ENCODE measurements at places on chromosomes 16 and 17.

- DNase-seq: peak; percentile 50
These were observed 53.9 kb upstream of the ERCC4 start for GRCh38 chr16:13866073-13866472.

GRCh38 chr16:52629296-52629695 lies 82.4 kb upstream of the TOX3 start:
- DNase-seq: no peak

DNA sequence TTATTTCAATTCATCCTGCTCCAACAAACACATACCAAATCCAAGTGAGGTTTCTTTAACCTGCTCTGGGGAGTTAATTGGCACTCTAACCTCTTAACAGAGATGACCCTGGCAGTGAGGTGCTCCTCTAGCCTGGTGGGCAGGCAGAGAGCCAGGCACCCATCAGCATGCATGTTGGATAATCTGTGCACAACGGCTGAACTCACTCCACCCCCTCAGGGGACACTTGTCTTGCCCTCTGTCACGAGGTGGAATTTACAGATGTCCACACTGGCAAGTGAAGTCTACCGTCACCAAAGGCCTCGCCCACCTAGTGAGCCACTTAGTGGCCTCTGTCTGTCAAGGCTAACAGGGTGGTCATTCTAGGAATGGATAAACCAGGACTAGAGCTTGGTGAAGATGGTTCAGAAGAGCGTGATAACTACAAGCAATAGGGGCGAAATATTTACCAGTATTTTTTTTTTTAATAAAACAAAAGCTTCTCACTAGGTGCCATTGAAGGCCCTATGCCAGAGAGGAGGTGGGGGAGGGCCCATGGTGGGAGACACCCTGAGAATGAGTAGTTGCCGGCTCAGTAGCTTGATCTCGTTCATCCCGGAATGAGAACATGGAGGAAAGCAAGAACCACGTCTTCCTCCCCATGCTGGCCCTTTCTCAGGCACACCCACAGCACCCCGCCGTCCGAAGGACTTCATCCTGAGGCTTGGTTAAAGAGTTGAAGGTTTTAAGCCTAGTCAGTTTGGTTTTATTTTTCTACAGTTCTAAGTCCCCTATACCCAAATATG lies 25.2 kb downstream of the PLD6 start:
- DNase-seq: no peak

- DNase-seq: no peak
These were observed at the start of gene XYLT1 for GRCh38 chr16:17470908-17471718. TSS of gene XYLT1 (minus strand) at chr16:17470960. CDS start at chr16:17470796, 164 bp downstream.

GRCh38 chr16:3249020-3249419 lies 7.4 kb downstream of the MEFV start:
- DNase-seq: no peak

DNA sequence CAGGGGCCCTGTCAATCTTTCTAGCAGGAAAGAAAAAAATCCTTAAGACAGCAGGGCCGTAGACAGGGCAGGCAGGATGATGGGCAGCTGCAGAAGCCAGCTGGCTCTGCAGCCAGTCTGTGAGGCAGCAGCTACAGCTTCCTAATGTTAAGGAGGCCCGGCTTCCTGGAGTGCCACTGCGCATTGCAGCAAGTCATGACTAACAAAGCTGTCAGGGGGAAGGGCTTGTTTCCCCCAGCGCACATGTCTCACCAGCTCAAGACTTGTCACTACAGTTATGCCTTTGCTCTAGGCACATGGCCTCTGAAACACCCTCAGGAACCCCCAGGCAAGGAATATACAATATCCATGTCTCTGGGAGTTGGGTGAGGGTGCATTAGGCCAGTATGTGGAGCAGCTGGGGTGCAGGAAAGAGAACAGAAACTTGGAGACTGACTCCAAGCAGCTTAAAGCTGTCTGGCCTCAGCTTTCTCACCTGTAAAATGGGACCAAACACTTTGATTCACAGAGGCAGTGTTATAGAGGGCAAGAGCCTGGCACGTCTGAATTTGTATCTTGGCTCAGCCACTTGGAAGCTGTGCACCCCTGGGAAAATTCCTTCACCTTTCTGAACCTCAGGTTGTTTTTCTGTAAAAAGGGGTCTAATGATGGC lies 220.0 kb downstream of the HAPSTR1 start:
- DNase-seq: no peak

- DNase-seq: no peak
These were observed 24.9 kb downstream of the NQO1 start for GRCh38 chr16:69701452-69701851.

DNA sequence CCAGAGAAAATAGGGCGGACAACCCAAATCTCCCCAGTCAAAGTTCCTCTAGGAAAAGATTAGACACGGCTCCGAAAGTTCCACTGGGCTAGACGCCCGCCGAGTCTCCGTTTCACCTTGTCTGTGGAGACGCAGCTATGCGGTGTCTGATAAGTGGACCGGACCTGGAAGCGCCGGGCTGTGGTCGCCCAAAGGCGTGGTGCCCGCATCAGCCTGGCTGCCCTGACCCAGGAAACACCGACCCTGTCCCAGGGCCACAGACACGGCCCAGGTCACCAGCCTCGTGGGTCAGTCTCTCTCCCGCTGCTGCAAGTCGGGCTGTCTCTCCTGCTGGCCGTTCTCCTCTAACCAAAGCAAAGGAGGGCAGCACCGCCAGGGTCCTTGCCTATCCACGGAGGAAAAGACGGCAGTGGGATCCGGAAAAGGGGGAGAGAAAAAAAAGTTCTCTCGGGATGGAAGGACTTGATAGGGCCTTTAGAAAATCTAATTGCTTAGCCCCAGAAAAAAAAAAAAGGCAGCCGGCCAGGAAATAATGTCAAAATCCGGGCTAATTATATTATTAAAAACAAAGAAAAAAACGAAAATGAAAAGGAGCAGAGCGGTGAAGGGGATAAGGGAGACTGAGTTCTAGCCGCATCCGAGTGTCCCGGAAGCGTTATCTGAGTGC lies 13.9 kb upstream of the FOXF1 start:
- DNase-seq: no peak

DNA sequence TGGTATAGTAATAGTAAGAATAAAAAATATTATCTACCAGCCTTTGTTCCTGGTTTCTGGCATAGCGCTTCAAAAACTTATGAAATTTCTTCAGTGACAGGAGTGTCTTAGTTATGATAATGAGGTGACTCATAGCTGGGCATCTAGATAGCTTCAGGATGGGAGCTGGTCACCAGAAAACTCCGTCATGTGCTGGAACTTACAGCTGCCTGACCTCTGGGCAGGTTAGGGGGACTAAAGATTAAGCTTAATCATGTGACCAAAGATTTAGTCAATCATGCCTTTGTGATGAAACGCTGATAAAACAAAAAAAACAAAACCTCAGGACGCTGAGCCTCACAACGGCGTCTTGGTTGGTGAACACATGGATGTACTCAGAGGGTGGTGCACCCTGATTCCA lies 154.2 kb downstream of the MYO1D start:
- DNase-seq: no peak

DNA sequence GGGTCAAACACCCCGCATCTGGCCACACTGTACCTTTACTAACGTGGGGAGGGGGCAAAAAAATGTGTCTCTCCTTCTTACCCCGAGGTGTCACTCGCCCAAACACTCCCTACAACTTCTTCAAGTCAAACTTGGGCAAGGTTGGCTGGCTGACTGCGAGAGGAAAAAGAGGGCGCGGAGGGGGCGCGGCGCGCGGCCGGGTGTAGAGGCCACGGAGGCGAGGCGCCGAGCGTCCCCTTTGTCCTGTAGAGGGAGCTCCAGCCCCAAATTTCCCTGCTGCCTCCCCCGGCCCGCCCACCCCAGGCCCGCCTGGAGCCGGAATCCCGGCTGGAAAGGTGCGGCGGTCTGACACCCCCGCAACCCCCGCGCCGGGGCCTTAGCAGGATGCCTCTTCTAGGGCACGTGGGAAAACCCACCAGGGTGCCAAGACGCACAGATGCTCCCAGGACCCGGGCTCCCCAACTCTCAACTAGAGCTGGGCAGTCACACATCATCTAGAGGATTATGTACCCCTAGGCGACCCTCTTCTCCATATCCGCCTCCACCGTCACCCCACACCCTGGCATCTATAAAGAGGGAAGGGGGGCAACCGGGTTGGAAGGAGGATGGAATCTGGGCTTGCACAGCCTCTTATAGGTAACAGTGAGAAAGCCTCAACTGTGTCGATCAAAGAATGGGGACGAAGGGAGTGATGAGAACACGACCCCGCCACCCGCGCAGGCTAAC lies 4.2 kb downstream of the IRX3 start:
- DNase-seq: no peak

DNA sequence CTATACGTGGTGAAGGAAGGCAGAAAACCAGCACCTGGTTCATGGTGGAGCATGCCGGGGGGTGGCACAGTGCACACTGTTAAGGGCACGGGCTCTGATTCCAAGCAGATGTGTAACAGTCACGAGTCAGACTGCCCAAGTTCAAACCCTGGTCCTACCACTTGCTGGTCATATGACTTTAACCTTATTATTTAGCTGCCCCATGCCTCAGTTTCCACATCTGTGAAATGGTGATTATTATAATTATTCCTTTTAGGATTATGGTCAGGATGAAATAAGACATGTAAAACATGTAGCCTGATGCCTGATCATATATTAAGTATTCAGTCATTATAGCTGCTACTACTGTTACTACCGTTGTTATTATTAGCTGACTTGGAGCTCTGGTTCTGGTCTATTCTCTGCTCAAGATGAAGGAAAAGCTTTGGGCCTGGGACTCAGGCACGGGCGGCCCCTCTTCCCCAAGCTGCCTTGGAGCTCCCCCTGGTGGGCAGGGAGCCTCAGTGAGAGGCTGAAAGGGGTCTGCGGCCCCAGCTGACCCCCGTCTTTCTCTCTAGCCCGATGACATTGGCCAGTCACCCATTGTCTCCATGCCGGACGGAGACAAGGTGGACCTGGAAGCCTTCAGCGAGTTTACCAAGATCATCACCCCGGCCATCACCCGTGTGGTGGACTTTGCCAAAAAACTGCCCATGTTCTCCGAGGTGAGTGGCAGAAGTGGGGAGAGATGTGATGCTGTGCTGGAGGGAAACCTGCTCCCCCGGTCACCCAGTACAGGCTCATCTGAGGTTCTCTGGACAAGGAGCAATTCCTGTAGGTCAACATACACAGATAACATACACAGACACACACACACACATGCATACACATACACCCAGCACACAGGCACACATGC lies 14.0 kb downstream of the NR1D1 start:
- DNase-seq: no peak

DNA sequence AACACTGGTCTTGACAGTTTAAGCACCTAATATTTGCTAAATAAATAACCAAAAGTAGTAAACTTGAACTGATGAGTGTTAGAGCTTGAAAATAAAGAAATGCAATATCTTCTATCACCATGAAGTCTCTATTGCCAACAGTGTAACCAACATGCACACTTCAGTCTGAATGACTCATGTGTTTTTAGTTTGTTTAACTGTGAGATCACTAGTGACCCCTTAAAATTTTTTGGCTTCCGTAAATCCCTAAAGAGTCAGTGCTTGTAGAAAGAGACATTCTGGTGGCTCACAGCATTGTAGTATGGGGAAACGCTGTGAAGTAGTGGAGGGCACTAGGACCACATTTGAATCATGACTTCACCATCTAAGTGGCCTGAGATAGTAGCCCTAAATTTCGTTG lies 341.1 kb downstream of the PMP22 start:
- DNase-seq: no peak

- no peak for DNase-seq
These were observed 238.8 kb downstream of the STX8 start for GRCh38 chr17:9336817-9337216.

DNA sequence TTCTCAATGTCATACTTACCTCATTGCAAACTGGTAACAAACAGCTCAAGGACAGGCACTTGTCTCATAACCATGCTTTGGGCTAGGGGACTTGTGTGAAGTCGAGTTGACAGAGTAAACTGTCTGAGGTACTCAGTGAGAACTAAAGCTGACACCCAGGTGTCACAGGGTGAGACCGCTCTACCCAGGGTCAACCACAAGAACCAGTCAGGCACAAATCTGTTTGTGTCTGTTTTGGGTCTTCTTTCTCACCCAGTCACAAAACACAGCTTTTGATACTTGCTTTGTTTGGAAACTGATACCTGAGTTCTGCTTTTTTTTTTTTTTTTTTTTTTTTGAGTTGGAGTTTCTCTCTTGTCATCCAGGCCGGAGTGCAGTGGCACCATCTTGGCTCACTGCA lies 161.1 kb downstream of the STX8 start:
- no peak for DNase-seq

- no peak for DNase-seq
These were observed 19.6 kb downstream of the GLP2R start for GRCh38 chr17:9845306-9845705.

DNA sequence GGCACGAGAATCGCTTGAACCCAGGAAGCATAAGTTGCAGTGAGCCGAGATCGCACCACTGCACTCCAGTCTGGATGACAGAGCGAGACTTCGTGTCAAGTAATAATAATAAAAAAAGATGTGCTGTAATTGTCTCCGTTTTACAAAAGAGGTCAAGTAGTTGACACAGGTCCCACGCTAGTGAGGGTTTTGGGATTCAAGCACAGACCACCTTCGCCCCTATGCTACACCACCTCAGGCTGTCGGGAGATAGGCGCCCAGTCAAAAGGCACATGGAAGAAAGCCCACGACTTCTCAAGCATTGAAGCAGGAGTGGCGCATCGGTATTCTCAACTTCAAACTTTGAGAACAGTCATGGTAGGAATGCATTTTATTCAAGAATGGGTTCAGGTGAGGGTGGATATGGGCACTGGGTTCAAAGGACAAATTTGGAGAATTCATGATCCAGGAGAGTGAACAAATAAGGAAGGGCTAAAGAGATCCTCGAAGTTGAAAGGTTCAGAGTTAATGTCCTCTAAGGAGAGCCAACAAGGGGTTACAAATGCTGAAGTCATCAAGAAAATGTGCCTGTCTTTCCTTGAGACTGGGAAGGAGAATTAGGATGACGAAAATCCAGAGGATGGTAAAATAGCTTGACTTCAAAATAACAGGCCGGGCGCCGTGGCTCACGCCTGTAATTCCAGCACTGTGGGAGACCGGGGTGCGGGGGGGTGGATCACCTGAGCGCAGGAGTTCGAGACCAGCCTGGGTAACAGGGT lies 1.4 kb upstream of the AMZ2 start:
- no peak for DNase-seq

DNA sequence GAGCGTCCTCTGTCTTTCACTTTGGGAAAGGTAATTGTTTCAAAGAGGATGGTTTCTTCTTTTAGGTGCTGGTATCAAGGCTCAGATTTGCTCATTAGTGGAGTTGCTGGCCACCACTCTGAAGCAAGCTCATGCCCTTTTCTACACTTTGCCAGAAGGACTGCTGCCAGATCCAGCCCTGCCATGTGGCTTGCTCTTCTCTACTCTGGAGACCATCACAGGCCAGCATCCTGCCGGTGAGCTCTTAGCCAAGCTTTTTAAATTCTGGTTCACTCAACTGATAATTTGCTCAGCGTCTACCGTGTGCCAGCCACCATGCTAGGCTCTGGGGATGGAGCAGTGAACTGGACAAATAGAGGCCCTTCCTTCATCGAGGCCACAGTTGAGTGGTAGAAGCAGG lies 4.3 kb downstream of the COG1 start:
- no peak for DNase-seq

DNA sequence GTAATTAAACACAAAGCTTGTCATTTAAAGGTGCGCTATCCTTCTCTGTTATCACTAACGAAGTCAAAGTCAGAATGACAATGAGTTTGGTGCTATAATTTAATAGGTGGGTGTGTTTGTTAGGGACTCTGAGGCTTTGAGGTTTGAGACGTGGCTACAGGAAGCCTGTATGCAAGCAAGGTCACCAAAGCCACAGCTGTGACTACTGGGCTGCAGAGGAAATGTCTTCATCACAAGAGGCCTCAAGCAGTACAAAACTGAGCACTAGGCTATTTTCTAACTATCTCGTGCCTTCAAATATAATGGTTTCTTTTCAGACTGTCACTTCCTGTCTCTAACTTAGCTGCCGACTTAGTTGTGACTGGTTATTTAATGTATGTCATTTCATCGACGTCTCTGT lies 141.2 kb downstream of the AATF start:
- DNase-seq: peak; percentile 62

Data from Jurkat, Clone E6-1 (cell line).